Thymus (tissue), 14 donors: ENCODE measurements at places on chromosomes 5 and 9. TPM values are rescaled to one million over a fixed set of nuclear protein-coding genes. Genes with fewer than 3 reads are reported as not detected.

MAP3K1 gene
- total RNA-seq = 22.2 TPM

FKTN gene
- total RNA-seq = 7.3 TPM

TMEM245 gene
- 21.1 TPM for total RNA-seq

KCNN2 gene
- 0.66 TPM for total RNA-seq

IFNA13 gene
- total RNA-seq = not detected

PCSK1 gene
- 0.09 TPM for total RNA-seq

PCDHB10 gene
- 0.19 TPM for total RNA-seq

ENC1 gene
- total RNA-seq = 5.9 TPM

- no peak overlapping the region for H3K4me3 ChIP-seq
- no peak overlapping the region for H3K27ac ChIP-seq
- peaks cover 66% of the 10 kb centered on the region for H3K36me3 ChIP-seq
- DNase-seq = no peak
- H3K27me3 ChIP-seq = no peaks in the 10 kb centered on the region
- H3K4me1 ChIP-seq = no peaks in the 10 kb centered on the region
Measured at GRCh38 chr5:644509-644908, 32.4 kb downstream of the CEP72 start.

DNA sequence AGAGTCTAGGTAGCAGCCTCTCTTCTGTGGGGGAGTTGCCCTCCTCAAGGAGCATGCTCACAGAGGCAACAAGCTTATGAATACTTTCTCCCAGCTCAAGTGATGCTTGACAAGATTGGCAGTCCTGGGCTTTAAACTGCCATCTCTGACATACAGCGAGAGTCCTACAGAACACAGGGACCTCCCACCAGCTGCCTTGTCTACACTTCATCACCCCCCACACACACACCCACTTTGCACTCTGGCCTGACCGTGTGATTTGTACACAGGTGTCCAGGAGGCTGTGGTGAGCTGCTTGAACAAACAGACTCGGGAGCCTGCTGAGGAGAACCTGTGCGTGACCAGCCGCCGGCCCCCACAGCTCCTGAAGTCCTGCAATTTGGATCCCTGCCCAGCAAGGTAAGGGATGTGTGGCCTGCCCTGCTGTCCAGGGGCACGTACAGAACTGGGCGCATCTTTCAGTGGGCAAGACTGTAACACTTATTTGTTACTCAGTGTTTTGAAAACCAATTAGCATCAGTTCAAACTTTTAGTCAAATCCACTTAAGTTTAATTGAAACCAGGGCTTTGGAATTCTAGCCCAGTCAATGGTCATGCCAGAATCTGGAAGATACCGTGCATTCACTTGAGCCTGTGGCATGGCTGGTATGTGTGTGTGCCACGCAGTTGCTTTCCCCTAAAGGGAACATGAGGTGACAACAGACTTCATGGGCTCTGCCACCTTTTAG is 247.5 kb downstream of the ADAMTSL1 start:
- H3K27me3 ChIP-seq = no peaks in the 10 kb centered on the region
- H3K36me3 ChIP-seq = no peaks in the 10 kb centered on the region
- H3K4me3 ChIP-seq = no peak overlapping the region
- no peak for DNase-seq
- no peaks in the 10 kb centered on the region for H3K4me1 ChIP-seq

DNA sequence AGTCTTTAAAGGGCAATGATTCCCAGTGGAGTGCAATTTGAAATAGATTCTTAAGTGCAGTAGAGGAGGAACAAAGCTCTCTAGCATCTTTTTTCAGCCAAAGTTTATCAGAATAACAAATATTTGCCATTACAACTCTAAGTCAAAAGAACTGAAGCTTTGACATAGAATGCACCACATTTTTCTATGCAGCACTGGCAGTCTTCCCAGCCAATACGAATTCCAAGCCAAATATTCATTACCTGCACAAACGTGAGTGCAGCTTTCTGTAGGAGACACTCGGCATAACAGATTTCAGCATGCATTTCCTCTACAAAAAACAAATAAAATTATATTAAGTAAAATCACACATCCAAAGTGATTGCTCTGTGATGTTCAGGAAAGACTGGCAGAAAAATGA is 103.4 kb downstream of the TTC39B start:
- no peak overlapping the region for H3K27ac ChIP-seq
- H3K4me3 ChIP-seq = no peak overlapping the region
- H3K36me3 ChIP-seq = no peaks in the 10 kb centered on the region

DNA sequence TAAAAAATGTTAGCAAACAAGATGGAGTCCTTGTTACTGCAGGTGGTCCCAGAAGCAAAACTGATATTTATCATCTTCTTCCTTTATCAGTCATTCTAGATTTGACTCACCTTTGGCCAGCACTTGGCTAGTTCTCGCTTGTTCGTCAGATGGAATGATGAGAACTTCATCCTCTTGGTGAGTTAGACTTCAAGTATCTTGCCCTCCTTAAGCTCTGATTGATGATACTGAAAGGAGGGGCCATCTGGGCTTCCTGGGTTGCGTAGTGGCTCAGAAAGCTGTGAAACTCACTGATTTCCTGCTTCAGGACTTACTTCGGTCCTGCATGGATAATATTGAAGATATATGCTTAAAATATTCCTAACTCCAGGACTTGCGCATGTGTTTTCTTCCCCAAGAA is 1248.2 kb upstream of the CDH9 start:
- H3K27me3 ChIP-seq = no peaks in the 10 kb centered on the region
- no peaks in the 10 kb centered on the region for H3K36me3 ChIP-seq
- no peak for DNase-seq
- H3K4me1 ChIP-seq = no peaks in the 10 kb centered on the region
- no peak overlapping the region for H3K27ac ChIP-seq

- peaks cover 21% of the 10 kb centered on the region for H3K27me3 ChIP-seq
- no peak for DNase-seq
- H3K27ac ChIP-seq = no peak overlapping the region
- H3K4me3 ChIP-seq = no peak overlapping the region
- H3K36me3 ChIP-seq = no peaks in the 10 kb centered on the region
Measured at GRCh38 chr5:139912158-139912557, 116.5 kb downstream of the PSD2 start.
